ENCODE measurements at places on chromosomes 1 and 21. TPM values are rescaled to one million over a fixed set of nuclear protein-coding genes. Genes with fewer than 3 reads are reported as not detected.

Gene LAPTM5
- total RNA-seq, result 229 TPM

- peak; percentile 58 for DNase-seq
Measured at GRCh38 chr1:165369255-165369848, 12.8 kb upstream of the LMX1A start.

- DNase-seq, result no peak
Measured at GRCh38 chr1:194309697-194310096, 1123.3 kb upstream of the B3GALT2 start.

GRCh38 chr1:109539676-109540075 is at the start of gene GPR61:
GPR61 (plus strand) TSS chr1:109539872; CDS start chr1:109543023, 3,151 bp downstream.
- DNase-seq, result no peak

Gene KISS1
- not detected for total RNA-seq
